ENCODE measurements at places on chromosomes 4 and X. TPM values are rescaled to one million over a fixed set of nuclear protein-coding genes. Genes with fewer than 3 reads are reported as not detected.
A peak's percentile ranks its signal among the peaks of the same experiment; 100 is the strongest.

GRCh38 chrX:50648156-50648555 is 165.8 kb downstream of the SHROOM4 start:
- DNase-seq = no peak

CRMP1 gene
- total RNA-seq = 1.0 TPM

GRCh38 chrX:100328351-100328750 is 81.7 kb downstream of the PCDH19 start:
- no peak for DNase-seq

- DNase-seq = no peak
Observed at GRCh38 chr4:115944146-115944905, 830.9 kb upstream of the NDST4 start.

VCX2 gene
- not detected for total RNA-seq

RTL3 gene
- 1.1 TPM for total RNA-seq

GRCh38 chr4:186798951-186799659 is 75.4 kb upstream of the FAT1 start:
- DNase-seq = no peak

DNA sequence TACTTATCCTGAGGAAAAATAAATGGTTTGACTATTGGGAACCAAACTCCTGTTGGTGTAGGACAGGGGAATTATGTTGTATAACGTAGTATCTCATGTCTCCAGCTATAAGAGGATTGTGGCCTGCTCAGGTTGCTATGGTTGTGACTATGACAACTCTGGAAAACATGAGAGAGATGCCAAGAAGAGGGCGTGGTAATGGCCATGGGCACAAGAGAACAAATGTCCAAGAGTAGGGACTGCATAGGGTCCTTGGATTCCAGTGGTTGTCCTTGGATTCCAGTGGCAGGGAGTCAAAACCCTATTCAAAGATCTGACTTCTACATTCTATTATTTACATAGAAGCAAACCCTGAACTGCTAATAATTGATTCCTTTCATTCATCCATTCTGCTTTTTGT is 6.8 kb upstream of the MOB1B start:
- DNase-seq = no peak

- no peak for DNase-seq
Observed at GRCh38 chr4:142700531-142700930, 145.6 kb downstream of the INPP4B start.

- DNase-seq = no peak
Observed at GRCh38 chr4:6742507-6742906, 26.5 kb downstream of the BLOC1S4 start.

PSAPL1 gene
- total RNA-seq = not detected

ABCB7 gene
- total RNA-seq = 29.7 TPM

GRCh38 chr4:184889666-184890335 is 64.0 kb upstream of the ACSL1 start:
- no peak for DNase-seq

GRCh38 chr4:47485047-47485692 is at the start of gene ATP10D:
TSS of gene ATP10D (plus strand) at chr4:47485275. CDS start at chr4:47512541, 27,266 bp downstream.
- peak; percentile 97 for DNase-seq

DNA sequence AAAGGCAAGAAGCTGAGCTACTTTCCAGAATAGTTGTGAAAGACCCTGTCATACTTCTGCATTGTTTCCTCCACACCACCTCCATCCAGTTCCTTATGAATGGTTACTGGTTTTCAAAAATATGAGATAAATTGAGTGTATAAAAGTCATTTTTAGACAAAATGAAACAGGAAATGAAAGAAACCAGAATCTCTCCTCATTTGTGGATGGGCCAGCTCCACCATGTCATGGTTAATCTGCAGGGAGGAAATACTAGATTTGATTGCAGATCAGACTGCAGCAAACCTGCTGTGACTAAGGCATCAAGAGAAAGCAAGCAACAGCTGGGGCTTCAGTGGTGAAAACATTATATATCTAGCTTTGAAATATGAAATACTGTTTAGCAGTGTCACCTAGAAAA is 23.8 kb downstream of the F9 start:
- DNase-seq = no peak

DNA sequence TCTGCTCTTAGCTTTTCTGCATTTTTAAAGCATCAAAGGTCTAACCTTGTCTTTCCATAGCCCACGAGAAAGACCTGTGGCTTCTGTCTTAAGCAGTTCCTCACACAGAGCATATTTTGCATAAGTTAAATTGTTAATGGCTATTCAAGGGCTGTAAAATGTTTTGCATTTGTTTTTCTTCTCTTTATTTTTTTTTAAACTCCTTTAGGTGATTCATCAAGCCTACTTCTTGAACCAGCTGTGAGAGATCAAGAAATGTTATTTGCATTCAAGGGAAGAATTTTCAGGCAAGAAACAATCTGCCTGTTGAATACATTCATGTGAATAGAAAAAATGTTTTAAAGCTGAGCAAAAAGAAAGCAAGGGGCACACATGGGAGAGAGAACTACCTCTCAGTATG is 423.8 kb upstream of the FRG1 start:
- no peak for DNase-seq

DNA sequence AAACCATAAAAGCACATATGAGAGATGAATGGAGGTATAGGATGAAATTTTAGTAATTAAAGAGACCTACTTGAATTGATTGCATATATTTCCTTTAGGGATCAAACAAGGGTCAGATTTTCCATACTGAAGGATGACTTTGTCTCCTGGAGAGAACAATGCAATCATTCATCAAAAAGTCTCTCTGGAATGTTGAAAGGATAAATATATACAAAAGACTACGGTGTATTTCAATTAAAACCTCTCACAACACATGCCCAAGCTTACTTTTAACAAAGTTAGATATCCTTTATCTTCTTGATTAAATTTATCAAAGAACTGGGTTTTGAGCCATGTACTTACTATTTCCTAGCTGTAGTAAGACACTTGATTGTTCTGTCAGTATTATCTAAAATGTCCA is 36.8 kb upstream of the ADH7 start:
- no peak for DNase-seq

DNA sequence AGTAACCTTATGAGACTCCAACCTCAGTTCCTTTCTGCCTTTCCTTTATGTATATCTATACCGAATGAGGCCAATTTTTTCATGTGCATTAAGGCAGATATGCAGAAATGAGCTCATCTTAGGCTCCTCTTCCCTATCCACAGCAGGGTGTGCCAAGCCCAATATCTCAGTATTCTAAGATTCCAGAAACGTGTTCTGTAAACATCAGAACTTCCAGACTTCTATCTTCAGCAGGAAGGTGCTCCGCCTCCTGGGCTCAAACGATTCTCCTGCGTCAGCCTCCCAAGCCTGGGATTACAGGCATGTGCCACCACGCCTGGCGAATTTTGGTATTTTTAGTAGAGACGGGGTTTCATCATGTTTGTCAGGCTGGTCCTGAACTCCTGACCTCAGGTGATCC is 31.0 kb upstream of the CCNG2 start:
- DNase-seq = no peak

DNA sequence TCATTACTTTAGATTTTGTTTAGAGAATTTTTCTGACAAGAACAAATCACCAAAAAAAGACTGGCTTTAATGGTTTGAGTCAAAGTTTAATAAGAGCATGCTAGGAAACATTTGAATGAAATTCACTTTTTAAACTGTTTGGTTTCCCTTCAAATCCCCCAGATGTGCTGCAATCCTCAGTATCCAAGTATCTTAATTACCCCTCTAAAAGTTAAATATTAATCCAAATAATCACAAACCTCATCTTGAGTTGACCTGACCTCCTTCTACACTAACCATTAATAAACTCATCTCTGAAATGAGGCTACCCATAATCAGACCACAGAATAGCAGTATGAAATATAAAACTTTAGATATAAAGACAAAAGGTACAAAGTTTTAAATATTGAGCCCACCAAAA is 10.1 kb downstream of the DHX15 start:
- DNase-seq = no peak

MAGEC2 gene
- not detected for total RNA-seq

CT83 gene
- total RNA-seq = not detected

DNA sequence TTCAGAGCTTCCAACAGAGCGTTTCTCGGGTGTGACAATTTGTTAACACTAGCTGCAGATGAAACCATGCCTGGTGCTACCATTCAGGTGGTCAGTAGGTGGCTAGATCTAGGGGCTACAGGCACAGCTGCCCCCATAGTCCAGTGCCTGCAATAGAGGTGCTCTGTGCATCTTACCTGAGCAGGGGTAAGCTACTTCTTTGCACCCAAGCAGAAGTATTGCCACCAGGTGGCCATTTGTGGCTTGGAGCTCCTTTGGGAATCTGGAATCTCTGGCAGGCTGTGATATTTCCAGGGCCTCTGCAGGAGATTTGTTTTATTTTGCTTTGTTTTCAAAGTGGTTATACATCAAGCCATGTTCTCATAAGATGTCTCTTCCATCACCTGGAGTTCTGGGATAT is 170.7 kb upstream of the PUDP start:
- DNase-seq = no peak

DNA sequence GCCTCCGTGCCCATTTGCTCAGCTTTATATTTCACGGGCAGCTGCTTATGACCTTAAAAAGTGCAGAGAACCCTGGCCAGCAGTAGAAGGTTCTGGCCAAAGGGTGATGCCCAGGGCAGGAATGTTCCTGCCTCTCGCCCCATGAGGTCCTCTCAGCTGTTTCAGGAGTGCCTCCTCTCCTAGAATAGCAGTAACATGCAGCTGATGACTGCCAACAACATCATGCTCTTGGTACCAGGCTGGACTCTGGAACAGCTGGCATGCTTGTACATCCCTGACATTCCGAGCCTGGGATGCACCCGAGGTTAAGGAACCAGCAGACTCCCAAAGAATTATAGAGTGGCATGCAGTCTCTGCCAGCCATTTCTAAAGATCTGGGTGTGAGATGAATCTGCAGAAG is 11.7 kb upstream of the TENM3 start:
- DNase-seq = no peak

DNA sequence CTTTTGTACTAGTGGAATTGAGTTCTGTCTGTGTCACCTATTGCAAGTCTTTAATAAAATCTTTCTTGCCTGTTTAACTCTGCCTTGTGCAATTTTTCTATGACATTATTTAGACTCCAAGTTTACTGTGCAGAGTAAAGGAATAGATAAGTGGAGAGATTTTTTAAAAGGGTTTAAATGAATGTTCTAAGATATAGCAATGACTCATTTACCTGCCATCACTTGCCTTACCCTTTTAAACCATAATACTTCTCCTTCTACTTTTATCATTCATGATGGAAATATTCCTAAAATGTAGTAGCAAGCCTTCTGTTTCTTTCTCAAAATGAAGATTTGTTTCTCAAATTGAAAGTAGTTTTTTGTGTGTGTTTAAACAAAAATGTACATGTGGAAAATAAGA is 782.8 kb upstream of the MAGEB2 start:
- no peak for DNase-seq

DNA sequence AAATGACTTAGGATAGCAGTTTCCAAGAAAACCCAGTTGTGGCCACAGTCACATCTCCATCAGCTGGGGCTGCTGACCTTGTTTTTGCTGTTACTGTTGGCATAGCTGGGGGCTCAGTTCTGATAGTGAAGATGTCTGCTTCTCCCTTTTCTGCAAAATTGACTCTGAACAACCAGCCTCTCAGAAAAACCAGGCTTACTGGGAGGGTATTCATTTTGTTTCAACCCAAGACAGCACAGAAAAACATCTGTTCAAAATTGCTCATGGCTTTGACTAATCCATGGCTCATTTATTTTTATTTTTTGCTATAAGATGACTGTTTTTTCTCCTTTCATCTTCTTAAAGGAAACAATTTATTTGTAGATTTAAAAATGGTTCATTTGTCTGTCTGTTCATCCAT is 53.1 kb downstream of the RASL11B start:
- no peak for DNase-seq

DNA sequence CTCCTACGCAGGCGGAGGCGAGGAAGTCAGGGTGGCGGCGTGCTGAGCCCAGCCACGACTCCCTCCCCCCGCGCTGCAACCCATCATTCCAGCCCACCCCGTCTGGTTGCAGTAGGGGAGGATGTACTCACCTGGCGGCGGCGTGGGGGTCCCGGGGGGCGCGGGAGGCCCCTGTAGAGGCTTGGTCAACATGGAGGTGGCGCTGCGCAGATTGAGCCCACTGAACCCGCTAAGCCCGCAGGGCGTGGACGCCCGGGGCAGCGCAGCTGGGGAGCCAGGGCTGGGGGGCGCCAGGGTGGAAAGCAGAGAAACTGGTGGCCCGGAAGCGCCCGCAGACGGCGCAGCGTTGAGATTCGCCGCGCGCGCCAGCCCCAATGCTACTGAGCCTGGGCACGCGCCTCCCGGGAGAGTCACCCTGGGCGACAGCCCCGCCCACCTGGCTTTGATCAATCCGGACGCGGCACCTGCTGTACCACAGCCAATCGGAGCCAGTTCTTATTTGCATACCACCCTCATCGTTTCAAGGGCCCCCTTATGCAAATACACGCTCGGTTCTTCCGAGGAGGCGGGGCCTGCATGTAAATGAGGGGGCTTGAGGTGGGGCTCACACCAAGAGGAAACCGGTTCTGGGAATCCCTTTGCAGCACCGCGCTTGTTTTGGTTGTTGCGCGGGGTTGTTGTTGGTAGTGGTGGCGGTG is at the start of gene PIM2:
PIM2 (minus strand) TSS at position 382 of the 698 bp plus-strand sequence; CDS start at position 192, 190 bp downstream.
- DNase-seq = peak; percentile 91

SPON2 gene
- 42.1 TPM for total RNA-seq

DNA sequence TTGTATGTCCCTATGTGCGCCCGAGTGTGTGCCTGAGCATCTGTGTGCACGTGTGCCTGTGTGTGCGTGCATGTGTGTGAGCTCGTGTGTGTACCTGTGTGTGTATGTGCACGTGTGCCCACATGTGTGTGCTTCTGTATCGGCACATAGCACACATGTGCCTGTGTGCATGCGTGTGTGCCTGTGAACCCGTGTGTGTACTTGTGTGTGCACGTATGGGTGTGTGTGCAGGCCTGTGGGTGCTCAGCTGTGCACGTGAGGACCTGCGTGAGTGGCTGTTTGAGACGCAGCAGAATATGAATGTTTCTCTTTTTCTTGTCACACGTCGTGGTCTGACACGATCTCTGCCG is 4.3 kb downstream of the AKAP17A start:
- DNase-seq = peak; percentile 27

DNA sequence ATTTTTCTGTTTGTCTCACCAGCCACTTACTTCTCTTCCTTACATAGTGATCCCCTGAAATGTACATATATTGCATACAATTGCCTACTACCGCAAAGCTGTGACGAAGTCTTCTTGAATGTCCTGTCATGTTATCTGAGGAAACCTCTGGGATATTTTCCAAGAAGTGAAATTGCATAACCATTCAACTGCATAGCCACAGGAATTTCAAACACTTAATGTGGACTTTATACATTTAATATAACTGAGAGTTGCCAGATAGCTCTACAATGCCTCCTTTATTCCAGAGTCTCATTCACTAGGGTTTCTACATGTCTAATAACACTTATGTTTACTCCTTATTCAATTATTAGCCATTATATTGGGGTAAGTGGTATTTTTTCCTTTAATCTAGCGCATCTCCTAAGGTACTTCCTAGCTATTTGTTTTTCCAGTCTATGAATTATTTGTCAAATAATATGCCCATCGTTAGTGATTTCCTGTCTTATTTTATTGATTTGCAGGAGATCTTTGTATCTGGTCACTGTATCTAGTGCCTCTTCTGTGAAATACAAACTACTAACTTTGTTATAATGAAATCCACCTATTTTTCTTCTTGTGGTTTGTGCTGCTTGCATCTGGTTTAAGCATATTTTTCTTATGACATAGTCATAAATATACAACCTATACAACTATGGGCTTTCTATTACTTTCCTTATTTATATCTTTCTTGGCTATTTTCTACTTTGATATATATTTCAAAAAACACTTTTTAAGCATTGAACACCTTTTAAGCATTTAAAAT is 69.2 kb upstream of the GRID2 start:
- no peak for DNase-seq
